ENCODE measurements at places on chromosomes 3 and 15. TPM values are rescaled to one million over a fixed set of nuclear protein-coding genes. Genes with fewer than 3 reads are reported as not detected.

DNA sequence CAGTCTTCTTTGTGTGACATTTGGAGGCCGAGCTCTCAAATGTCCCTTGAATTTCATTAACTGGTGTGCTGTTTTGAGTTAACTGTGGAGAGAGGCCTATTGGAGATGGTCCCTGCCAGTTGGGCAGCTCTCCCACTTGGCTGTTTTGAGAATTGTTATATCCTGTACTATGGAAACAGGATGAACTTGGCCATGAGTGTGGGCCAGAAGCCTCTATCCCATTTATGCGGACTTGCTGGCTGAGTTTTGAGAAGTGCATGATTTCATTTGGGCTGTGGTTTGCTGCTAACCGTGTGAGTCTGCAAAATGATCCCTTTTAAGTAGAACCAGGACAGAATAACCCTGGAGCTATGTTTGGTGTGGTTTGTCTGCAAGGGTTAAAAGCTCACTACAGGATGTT, 366.0 kb downstream of the PTPRG start:
- no peak overlapping the region for H3K4me3 ChIP-seq
- H3K27me3 ChIP-seq = no peaks in the 10 kb centered on the region
- DNase-seq = no peak

GRCh38 chr3:34008836-34009809, 210.7 kb downstream of the PDCD6IP start:
- no peaks in the 10 kb centered on the region for H3K36me3 ChIP-seq
- H3K27ac ChIP-seq = no peak overlapping the region
- no peak for DNase-seq
- H3K4me3 ChIP-seq = no peak overlapping the region
- peaks cover 9% of the 10 kb centered on the region for H3K4me1 ChIP-seq

The EIF2B5 gene
- total RNA-seq = 67.5 TPM

- H3K4me3 ChIP-seq = no peak overlapping the region
- H3K36me3 ChIP-seq = no peaks in the 10 kb centered on the region
- no peak overlapping the region for H3K27ac ChIP-seq
These were observed 245.0 kb downstream of the KLF13 start for GRCh38 chr15:31571676-31572075.

GRCh38 chr3:38549486-38549885, 53.3 kb downstream of the EXOG start:
- no peak overlapping the region for H3K4me3 ChIP-seq
- no peak for DNase-seq
- H3K27ac ChIP-seq = no peak overlapping the region
- no peaks in the 10 kb centered on the region for H3K4me1 ChIP-seq

DNA sequence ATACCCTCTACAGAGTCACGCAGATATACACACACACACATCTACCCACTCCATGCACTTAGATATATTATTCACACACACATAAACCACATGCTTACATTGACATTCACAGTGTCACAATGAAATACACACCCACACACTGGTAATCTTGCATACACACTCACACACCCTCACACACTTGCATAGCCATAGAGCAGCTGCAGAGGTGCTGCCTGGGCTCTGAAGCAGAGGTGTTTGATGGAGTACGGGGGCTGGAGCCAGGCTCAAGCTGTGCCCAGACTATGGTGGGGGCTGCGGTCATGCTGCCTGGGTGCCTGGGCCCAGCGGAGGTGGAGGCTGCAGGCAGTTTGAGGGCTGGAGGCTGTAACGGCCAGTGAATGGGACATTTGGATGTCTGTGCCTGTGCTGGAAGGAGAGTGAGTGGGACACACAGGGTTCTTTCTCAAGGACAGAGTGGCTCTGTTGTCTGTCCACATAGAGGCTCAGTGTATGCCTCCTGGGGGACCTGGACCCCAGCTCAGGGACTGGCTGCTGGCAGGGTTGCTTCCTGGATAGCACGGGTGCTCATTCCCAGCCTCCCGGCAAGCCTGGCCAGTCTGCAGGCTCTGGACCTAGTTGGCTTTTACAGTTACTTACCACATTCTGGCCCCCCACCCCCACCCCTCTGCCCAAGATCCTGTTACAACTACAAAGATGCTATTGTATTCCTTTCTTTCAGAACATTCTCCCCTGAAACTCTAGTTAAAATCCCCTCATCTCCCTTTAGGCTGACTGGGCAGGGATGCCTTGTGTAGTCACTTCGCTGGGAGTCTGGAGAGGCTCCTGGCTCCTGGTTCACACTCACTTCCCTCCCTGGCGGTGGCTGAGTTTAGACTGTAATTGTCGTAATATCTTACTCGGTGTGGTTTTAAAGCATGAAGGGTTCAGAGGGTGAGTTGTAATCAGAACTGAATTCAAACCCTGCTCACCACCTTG, 12.5 kb downstream of the GASK1A start:
- DNase-seq = no peak
- H3K4me1 ChIP-seq = no peaks in the 10 kb centered on the region
- H3K4me3 ChIP-seq = no peak overlapping the region
- no peak overlapping the region for H3K27ac ChIP-seq
- peaks cover 6% of the 10 kb centered on the region for H3K27me3 ChIP-seq

The A4GNT gene
- total RNA-seq = not detected

GRCh38 chr3:155242342-155242741, 51.1 kb downstream of the STRIT1 start:
- no peak overlapping the region for H3K4me3 ChIP-seq
- no peak for DNase-seq
- no peaks in the 10 kb centered on the region for H3K27me3 ChIP-seq
- H3K27ac ChIP-seq = no peak overlapping the region
- no peaks in the 10 kb centered on the region for H3K36me3 ChIP-seq

DNA sequence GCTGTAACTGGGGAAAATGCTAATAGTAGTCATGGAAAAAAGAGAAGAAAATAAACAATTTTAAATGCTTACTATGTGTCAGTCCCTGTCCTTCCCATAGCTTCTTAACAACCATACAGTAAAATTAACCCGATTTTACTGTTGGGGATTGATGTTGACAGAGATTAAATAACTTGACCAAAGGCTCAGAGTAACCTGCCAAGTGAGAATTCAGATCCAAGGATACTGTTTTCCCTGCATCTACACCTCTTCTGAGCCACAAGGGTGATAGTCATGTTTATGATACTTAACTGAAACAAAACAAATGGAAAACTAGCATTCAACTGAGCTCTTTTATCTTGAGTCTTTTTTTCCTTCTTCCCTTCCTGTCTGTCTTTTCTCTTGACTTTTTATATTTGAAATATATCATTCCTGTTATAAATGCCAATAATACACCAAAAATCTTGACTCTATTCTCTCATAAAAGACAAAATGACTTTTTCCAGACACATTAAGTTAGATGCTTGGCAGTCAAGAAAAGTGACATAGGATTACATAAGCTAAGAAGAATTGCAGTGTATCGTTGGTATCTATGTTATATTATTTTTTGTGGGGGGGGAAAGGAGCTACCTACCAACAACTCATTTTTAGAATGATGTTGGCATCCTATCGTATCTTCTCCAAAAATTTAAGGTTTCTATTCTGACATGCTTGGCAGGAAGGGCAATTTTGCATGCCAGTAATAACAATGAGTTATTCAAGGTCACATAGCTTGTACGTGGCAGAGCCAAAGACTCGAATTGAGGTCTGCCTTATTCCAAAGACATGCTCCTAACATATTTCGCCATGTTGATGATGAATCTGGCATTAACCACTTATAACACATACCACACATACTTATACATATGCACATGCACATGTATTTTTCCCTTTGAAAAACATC, 306.6 kb upstream of the KCNH8 start:
- H3K27me3 ChIP-seq = no peaks in the 10 kb centered on the region
- no peak overlapping the region for H3K27ac ChIP-seq
- H3K4me1 ChIP-seq = no peaks in the 10 kb centered on the region
- no peak for DNase-seq
- H3K4me3 ChIP-seq = no peak overlapping the region

The DLL4 gene
- 1.1 TPM for total RNA-seq

- no peak overlapping the region for H3K27ac ChIP-seq
- H3K4me3 ChIP-seq = no peak overlapping the region
- H3K27me3 ChIP-seq = no peaks in the 10 kb centered on the region
- H3K4me1 ChIP-seq = no peaks in the 10 kb centered on the region
These were observed 221.9 kb downstream of the LRRN1 start for GRCh38 chr3:4021162-4021561.

DNA sequence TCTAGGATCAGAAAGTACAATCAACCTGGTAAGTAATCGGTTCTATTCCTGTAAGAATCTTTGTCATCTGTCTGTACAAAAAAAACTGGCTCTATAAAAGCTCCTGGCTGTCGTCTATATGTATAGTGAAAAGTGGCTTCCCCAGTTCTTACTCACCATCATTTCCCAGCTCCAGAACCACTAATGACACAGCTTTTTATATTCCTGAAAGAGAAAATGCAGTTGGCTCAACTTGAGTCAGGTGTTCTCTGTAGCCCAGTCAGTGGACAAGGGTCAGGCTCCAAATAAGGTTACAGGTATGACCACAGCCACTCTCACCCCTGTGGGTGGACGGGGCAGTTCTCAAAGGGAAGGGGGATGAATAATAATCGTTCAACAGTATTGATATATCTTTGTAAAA, 85.1 kb downstream of the AP4E1 start:
- no peak overlapping the region for H3K27ac ChIP-seq
- no peaks in the 10 kb centered on the region for H3K4me1 ChIP-seq
- DNase-seq = no peak
- no peaks in the 10 kb centered on the region for H3K27me3 ChIP-seq
- peaks cover 16% of the 10 kb centered on the region for H3K36me3 ChIP-seq
- no peak overlapping the region for H3K4me3 ChIP-seq

DNA sequence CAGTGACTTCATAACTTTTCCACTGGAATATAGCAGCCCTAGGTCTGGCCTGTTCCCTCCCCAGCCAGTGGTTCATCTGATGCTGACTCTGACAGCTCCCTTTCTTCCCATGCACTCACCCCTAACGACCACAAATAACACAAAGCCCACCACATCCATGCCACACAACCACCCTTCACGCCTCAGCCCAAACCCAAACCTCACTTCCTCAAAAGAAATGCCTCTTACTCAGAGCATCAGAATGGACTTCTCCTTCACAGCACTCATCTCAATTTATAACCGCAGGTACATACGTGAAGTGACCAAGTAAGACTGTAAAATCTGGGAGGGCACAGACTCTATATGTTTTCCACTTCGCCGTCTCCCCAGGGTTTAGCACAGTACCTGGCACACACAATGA, 1.1 kb downstream of the RBSN start:
- H3K27ac ChIP-seq = peak overlapping the region; percentile 28
- peaks cover 16% of the 10 kb centered on the region for H3K4me1 ChIP-seq
- DNase-seq = peak; percentile 19

GRCh38 chr3:153129866-153130265, 32.2 kb upstream of the RAP2B start:
- no peak for DNase-seq
- H3K36me3 ChIP-seq = no peaks in the 10 kb centered on the region
- H3K4me1 ChIP-seq = no peaks in the 10 kb centered on the region

- H3K27me3 ChIP-seq = no peaks in the 10 kb centered on the region
- H3K4me1 ChIP-seq = no peaks in the 10 kb centered on the region
- no peak overlapping the region for H3K27ac ChIP-seq
- H3K4me3 ChIP-seq = no peak overlapping the region
- H3K36me3 ChIP-seq = no peaks in the 10 kb centered on the region
- no peak for DNase-seq
These were observed 276.1 kb downstream of the AGBL1 start for GRCh38 chr15:86355801-86356200.

The THAP10 gene
- total RNA-seq = 0.13 TPM

- H3K36me3 ChIP-seq = no peaks in the 10 kb centered on the region
- H3K4me3 ChIP-seq = no peak overlapping the region
- DNase-seq = no peak
- no peaks in the 10 kb centered on the region for H3K27me3 ChIP-seq
- H3K27ac ChIP-seq = no peak overlapping the region
These were observed 111.5 kb downstream of the RSRC1 start for GRCh38 chr3:158221426-158221825.

The TRIM42 gene
- total RNA-seq = not detected

GRCh38 chr3:183823963-183824362, 1.4 kb downstream of the MAP6D1 start:
- no peak overlapping the region for H3K27ac ChIP-seq
- H3K4me1 ChIP-seq = peaks cover 4% of the 10 kb centered on the region
- DNase-seq = no peak
- no peaks in the 10 kb centered on the region for H3K27me3 ChIP-seq
- peaks cover 12% of the 10 kb centered on the region for H3K36me3 ChIP-seq

The SPTBN5 gene
- total RNA-seq = 0.02 TPM

The DNAJC13 gene
- 9.7 TPM for total RNA-seq

The SLC51B gene
- not detected for total RNA-seq

The P2RY1 gene
- 24.3 TPM for total RNA-seq

The KLHL40 gene
- not detected for total RNA-seq

- no peak overlapping the region for H3K27ac ChIP-seq
- H3K4me1 ChIP-seq = no peaks in the 10 kb centered on the region
These were observed 106.5 kb upstream of the GALNT15 start for GRCh38 chr3:16067837-16068471.

GRCh38 chr15:101483462-101483861, 6.0 kb downstream of the PCSK6 start:
- H3K4me1 ChIP-seq = peaks cover under 1% of the 10 kb centered on the region
- H3K4me3 ChIP-seq = no peak overlapping the region
- no peaks in the 10 kb centered on the region for H3K27me3 ChIP-seq
- no peak overlapping the region for H3K27ac ChIP-seq
- DNase-seq = no peak
- H3K36me3 ChIP-seq = peaks cover 29% of the 10 kb centered on the region

The C3orf49 gene
- not detected for total RNA-seq

DNA sequence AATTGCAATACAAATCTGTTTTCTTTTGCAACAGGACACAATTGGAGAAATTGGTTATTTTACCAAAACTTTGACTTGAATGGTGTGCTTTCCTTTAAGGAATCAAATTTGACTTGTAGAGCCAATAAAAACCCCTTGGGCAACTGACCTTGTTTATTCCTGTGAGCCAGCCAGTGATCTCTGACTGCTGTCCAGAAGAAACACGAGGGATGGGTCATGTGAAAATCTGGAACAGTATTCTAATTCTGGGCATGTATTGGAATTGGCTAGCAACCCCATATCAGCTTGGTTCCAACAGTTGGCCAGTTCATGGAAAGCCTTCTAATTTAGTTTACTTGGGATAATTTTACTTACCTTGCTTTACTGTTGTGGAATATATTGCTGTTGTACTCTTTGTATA, 19.1 kb upstream of the HHATL start:
- DNase-seq = no peak
- H3K27me3 ChIP-seq = peaks cover 21% of the 10 kb centered on the region
- no peaks in the 10 kb centered on the region for H3K4me1 ChIP-seq
- H3K4me3 ChIP-seq = no peak overlapping the region
- H3K36me3 ChIP-seq = no peaks in the 10 kb centered on the region

The OGG1 gene
- 25.7 TPM for total RNA-seq

The FAM162A gene
- 64.9 TPM for total RNA-seq

The TGM5 gene
- total RNA-seq = not detected

The ALG1L2 gene
- total RNA-seq = not detected

The APBA2 gene
- total RNA-seq = 32.5 TPM

- no peak overlapping the region for H3K27ac ChIP-seq
- H3K36me3 ChIP-seq = no peaks in the 10 kb centered on the region
- no peak overlapping the region for H3K4me3 ChIP-seq
- no peaks in the 10 kb centered on the region for H3K27me3 ChIP-seq
These were observed 130.9 kb downstream of the IL1RAP start for GRCh38 chr3:190644766-190645165.

Data from K562 (cell line).